Fibroblast of skin of right quadriceps (primary cell): ENCODE measurements at places on chromosomes 6 and 20.

DNA sequence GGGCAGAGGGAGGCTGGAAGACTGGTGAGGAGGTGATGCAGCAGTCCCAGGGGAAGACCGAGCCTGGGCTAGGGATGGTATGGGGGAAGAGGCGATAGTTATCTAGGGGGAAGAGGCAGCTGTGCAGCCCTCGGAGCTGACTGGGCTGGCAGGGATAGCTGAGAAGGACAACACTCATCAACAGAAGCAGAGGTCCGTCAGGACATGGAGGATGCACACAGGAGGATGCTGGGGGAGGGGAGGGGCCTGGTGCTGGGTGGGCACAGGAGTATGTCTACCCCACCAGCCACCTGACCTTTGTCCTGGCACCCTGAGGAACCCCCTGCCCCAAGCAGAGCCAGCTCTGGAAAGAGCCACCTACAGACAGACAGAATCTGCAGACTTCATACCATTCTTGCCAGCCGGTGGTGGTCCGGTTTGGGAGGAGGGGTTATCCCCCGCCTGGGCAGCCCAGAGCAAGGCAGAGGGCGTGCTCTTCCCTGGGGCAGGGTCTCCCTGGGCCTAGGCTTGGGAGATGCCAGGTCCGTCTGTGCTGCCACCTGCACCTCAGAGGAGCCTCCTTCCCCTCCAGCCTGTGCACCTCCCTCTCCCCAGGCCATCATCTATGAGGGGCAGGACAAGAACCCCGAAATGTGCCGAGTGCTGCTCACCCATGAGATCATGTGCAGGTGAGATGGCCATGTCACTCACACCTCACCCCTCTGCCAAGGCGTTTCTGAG, 14.9 kb downstream of the EBF4 start:
- no peak for DNase-seq

GRCh38 chr6:122404444-122404843, 5.0 kb downstream of the HSF2 start:
- no peak for DNase-seq

DNA sequence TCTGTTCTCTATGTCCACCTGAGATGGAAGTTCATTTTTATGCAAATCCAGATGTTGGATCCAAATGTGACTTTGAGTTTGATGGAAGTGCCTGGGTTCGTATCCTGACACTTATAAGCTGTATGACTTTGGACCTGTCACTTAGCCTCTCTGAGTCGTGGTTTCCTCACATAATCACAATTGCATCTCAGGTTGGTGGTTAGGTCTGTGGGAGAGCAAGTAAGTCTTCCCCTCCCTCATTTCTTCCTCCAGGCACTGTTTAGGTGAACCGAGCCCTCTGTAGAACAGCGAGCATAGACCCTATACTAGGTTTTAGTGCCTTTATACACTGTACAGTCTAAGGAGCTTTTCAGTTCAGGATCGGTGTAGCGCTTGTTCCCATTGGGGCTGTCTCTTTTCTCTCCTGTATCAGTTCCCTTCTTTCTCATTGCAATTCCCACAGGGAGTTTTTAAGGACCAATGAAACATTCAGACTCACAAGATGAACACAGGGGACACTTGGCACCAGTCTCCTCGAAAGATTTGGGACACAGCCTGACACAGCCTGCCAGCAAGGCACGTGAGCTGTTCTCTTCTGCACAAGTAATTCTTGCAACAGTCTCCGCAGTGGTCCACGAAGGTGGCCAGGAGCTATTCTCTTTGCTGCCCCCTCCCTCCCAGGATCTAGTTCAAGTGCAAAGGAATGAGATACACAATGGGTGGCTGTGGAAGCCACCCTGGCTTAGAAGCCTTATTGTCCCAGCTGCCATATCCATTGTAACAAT, 11.8 kb downstream of the TOX2 start:
- DNase-seq: no peak

GRCh38 chr6:95431637-95432228, 145.6 kb upstream of the MANEA start:
- DNase-seq: peak; percentile 12

DNA sequence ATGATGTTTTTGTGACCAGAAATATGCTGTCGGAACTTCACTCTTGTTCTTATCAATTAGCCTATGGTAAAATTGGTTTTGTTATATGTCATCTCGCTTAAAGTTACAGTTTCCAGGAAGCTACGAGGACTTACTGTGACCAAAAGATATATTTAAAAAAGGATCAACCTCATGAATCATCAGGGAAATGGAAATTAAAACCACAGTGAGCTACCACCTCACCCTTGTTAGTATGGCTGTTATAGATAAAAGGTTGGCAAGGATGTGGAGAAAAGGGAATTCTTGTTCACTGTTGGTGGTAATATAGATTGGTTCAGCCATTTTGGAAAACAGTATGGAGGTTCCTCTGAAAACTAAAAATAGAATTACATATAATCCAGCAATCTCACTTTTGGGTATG, 14.3 kb upstream of the INSM1 start:
- DNase-seq: no peak

- peak; percentile 46 for DNase-seq
These were observed 141.4 kb downstream of the MAFB start for GRCh38 chr20:40547483-40548091.

DNA sequence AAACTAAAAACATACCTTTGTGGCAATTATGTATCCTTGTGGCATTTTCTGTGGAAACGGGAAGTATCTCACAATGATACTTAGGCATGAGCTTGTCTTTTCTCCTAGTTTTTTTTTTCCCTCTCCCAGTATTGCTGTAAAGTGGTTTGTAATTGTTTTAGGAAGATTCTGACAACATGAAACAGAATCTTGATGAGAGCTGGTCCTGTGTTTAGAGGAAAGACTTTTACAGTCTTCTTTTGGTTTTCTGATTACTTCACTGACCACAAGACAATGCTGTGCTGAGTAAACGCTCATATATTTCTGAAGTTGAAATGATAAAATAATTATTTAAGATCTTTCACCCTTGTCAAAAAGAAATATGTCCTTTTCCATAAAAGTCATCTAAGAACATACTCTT, 201.2 kb downstream of the FOXC1 start:
- no peak for DNase-seq

GRCh38 chr20:13700761-13701160, 62.0 kb upstream of the TASP1 start:
- DNase-seq: no peak

GRCh38 chr6:44804546-44805159, 417.1 kb downstream of the CDC5L start:
- DNase-seq: no peak

DNA sequence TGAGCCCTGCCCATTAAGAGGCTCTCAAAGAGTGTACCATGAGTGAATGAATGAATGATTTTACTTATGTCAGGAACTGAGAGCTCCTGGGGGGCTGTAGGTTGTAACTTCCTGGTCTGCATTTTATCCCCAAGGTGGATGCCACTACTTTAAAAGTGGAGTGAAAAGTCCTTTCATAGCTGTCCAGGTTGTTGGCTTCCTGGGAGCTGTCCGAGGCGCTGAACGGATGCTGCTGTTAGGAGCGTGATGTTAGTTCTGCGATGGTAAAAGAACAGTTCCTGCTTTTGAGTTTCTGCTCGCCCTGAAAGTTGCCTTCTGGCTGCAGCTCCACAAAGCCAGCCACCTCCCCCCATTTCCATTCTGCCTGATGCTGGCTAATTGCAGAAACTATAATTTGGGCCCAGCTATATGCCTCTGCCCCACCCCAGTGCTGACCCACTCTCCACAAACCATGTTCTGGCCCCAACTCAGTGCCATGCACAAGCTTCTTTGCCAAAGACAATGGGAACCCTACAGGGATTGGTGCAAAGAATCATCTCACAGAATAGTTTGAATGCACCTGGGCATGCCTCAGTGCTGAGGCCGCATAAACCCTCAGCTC, 330.9 kb upstream of the CDH4 start:
- peak; percentile 38 for DNase-seq

GRCh38 chr20:43820731-43821330, 93.8 kb upstream of the TOX2 start:
- DNase-seq: no peak

DNA sequence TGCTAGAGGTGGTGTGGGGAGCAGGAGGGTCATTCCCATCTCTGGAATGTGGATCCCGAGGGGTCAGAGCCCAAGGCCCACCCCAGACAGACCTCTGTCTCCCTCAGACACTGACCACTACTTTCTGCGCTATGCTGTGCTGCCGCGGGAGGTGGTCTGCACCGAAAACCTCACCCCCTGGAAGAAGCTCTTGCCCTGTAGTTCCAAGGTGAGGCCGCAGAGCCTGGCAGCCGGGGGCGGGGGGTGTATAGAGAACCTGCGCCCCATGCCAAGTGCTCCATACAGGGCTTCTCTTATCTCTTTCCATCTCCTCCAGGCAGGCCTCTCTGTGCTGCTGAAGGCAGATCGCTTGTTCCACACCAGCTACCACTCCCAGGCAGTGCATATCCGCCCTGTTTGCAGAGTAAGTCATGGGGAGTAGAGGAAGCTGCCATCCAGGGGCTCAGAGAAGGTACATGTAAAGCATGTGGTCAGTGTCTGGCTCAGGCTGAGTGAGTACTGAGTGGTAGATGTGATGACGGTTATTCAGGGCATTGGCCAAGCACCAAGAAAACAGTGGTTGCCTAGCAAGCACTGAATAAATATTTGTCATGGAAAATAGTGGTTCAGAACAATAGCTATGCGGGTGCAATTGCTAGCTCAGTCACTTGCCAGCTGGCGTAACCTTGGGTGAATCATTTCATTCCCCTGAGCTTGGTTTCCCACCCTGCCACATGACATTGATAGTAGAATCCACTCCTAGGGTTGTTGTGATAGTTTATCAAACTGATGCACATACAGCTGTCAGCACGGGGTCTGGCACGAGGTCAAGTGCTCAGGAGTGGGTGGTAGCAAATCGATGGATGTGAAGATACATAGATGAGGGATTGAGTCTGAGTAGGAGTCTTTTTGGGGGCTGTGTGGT, 3.5 kb downstream of the PIGT start:
- DNase-seq: peak; percentile 79

DNA sequence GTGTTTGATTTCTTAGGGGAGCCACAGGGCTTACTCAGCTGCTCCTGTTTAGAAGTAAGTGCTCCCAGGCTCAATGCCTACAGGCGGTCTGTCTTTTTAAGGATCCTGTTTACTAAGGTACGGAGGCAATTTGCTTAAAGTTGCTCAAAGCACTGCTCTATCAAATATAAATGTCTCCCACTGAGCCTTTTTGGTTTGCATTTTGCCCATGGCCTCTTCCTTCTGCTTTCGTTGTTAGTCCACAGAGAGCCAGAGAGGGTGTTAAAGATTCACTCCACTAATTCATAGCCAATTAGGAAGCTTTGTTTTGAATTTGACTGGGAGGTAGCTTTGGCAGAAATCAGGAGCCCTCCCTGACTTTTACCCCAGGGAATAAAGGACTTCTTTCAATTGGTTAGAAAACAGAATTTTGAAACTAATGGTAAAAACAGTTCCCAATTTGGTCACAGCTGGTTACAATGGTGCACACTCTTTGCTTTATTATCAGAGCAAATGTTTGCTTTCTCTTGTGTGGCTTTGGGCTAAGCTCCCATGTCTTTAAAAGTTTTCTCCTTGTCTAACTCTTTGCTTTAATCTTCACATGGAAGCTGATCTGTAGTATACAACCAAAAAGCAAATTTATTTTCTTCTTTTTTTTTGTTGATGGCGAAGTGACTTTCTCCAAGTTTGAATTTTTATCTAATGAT, 126.2 kb downstream of the IMPG1 start:
- no peak for DNase-seq

DNA sequence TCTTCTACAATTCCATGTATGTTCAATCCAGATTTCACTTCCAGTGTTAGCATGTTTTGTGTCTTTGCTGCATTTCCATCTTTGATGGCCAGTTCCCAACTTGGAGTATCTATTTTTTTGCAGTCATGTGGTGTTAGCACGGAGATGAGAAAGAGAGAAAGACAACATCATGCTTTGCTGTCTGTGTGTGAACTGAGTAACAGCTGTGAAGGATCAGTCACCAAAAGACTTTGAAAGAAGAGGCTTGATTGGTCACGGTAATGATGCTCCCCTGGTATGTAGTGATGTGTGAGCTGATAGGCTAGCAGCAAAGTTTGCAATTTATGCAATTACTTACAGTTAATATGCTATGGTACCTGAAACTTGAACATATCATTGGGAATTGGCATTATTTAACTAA, 731.3 kb upstream of the NRSN1 start:
- peak; percentile 1 for DNase-seq

- no peak for DNase-seq
These were observed 33.5 kb upstream of the TCF21 start for GRCh38 chr6:133855276-133855990.

DNA sequence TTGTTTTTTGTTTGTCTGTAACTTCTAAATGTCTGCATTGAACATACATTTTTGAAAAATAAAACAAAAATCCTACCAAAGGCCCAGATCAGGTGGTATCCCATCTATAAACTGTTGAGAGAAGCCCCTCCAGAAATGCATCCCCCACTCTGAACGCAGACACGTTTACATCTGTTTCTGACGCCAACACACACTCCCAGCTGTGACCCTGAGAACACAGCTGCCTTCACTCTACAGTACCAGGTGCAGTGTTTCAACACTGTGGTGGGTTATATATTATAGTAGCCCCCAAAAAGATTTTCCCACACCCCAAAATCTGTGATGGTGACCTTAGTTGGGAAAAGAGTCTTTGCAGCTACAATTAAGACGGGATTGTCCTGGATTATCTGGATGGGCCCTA, 199.1 kb upstream of the JARID2 start:
- DNase-seq: no peak

DNA sequence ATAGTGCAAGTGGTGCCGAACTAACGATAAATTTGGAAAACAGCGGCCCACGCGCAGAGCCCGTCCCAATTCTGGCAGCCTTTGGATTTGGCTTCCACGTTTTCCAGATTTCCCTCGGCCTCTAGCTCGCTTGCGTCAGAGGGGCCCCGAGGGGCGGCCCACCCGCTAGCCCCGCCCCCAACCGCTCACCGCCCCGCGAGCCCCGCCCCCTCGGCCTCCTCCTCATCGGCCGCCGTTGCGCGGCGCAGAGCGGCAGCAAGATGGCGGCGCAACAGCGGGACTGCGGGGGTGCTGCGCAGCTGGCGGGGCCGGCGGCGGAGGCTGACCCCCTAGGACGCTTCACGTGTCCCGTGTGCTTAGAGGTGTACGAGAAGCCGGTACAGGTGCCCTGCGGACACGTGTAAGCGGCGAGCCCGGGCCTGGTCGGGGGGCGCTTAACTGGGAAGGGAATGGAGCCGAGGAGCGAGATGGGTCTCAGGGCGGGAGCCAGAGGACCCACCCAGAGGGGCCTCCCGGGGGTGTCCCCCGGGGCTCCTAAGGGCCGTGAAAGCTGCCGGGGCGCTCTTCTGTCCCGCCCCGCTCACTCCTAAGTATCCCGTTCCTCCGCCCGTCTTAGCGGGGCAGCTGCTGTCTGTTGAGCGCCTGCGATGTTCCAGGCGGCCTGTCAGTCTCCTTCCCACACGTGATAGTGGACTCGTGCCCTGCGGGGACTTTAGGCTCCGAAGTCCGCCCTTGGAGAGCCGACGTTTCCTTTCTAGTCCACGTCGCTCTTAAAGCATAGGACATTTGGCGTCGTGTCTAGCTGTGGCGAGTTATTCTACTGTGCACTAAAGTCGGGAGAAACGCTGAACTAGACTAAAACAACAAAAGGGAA, at the start of gene RNF114:
Gene RNF114, plus strand, starts transcription at position 245 of the 874 bp plus-strand sequence. Its CDS starts 16 bp downstream, at position 261.
- peak; percentile 91 for DNase-seq

DNA sequence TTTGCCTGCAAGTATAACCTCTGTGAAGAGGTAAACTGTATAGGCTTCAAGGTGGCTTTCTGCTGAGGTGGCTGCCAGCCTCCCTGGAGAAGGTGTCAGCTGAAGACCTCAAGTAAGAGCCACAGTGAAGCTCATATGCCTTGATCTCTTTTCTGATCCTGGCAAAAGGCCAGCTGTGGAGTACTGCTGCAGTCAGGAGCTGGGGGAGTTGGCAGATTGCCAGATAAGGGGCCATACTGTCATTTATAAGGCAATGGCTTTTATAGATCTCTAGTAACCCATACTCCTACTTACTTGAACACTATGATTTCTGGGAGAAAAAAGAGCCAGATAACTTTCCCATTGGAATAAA, 8.8 kb upstream of the CEP85L start:
- DNase-seq: no peak
